ENCODE measurements at places on chromosomes 12 and 14.

DNA sequence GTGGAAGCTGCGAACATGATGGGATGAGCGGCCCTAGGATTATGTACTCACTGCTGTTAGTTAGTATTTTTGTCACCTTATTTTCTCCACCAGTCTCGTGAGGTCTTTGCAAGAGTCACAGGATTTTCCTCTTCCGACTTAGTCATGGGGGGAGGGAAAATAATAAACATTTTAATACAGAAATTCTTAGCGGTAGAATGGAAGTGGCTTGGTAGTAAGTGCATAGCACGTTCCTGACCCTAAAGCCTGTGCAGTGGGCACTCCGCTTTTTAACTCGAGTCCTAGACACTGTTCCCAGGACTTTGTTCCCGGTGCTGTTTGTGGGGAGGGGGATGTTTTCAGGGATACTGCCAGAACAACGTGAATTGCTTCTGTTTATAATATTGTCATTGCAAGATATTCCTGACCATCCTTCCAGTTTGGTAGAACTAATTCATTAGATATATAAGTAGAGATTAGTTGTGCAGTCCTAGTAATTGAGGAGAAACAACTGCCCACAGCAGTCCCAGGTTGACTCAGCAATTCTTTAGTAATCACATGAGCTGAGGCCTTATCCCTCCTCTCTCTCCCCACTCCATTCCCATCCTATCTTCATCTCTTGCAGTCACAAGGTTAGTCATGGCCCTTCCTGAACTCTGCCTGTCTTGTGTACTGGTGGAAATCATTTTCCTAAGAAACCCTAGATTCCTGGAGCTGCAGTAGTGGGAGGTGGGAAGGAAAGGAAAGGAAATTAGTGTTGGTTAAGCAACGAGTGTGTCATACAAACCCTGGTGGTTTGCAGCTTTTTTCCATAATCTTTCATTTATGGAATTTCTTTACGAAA is 799 bp downstream of the SLC38A6 start:
- no peak for DNase-seq

- no peak for DNase-seq
Measured at GRCh38 chr12:54368025-54368708, 3.9 kb upstream of the GPR84 start.

- DNase-seq: no peak
Measured at GRCh38 chr14:56168007-56168616, 49.9 kb downstream of the PELI2 start.

- peak; percentile 47 for DNase-seq
Measured at GRCh38 chr12:111428728-111429175, 23.0 kb downstream of the SH2B3 start.

DNA sequence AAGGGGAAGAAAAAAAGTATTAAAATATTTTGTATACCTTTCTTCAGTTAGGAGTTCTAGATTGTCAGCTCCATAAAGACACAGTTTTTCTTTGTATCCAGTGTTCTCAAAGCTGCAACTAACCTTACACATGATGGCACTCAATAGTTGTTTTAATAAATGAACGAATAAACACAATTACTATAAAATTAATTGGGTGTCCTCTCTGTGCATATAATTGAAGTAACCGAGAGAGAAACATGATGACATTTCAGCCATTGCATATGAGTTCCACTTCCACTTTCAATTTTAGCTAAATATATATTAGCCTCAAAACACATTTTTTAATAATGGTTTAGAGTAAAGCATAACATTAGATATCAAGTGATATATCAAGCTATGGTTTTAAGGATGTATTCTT is 671.2 kb downstream of the LRFN5 start:
- DNase-seq: no peak

GRCh38 chr14:55926007-55926406 is 192.2 kb upstream of the PELI2 start:
- no peak for DNase-seq

DNA sequence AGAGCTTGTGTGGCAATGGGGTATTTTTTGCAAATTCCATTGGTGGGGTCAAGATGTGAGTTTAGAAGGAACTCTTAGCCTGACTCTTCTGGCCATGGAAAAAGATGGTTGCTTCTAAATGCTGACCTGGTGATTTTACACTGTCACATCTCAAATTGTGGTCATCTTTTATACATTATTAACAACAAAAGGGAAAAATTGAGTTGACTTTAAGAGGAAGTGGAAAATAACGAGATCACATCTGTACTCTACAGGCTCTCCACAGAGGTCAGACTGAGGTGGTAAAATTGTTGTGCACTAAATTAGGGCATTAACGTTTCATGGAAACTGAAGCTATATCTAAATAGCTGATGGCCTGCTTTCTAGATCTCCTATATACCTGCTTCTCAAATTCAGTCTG is 44.7 kb downstream of the PTPN11 start:
- DNase-seq: no peak

DNA sequence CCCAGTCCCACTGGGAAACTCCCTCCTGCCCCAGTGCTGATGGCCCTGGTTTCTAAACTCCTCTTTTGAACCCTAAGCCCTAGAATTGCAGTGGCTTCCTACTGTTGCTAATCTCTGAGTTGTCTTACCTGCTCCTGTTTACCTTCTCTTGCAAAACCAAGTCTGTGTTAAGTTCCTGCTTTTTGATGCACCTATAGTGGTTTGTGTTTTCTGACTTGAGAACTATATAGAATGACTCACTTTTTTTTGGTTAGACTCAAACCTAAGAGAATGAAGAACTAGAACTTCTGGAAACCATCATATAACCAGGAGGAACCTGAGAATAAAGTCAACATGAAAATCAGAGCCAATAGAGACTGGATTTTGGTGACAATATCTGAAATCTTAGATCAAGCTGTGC is 5.5 kb upstream of the GAS2L3 start:
- no peak for DNase-seq

- DNase-seq: no peak
Measured at GRCh38 chr14:28952666-28953065, 186.1 kb downstream of the FOXG1 start.

GRCh38 chr14:64209444-64210131 is 84.6 kb downstream of the ESR2 start:
- no peak for DNase-seq

GRCh38 chr12:66803930-66804329 is 125.1 kb upstream of the GRIP1 start:
- no peak for DNase-seq

DNA sequence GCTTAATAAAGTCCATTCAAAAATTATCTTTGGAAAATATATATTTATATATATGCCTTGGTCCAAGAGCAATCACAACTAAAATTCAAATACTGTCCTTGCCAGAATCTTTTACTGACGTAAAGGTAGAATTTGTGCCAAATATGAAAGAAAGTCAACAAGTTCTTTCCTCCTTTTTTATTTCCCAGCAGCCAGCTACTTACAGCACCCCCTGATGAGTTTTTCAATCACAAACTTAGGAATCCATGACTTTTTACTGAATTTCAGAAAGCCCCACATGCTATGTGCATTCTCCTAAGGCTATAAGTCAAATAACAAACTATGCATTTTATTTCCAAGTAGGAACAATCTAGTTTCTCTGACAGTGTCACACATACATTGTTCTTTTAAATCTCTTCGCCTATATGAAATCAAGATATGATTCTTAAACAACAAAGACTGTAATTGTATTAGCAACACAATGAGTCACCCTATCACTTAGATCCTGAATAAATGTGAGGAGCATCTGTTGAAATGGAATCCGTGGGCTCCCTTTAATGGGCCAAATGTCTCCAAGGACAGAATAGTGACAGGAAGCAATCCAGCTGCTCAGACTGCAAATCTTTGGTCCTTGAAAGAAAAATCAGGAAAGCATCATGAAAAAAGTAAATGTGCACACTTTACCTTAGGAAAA is 271.4 kb downstream of the DUSP6 start:
- DNase-seq: no peak

GRCh38 chr12:54020591-54021405 is 7.4 kb upstream of the HOXC6 start:
- no peak for DNase-seq

- no peak for DNase-seq
Measured at GRCh38 chr14:49905989-49906388, 13.1 kb downstream of the ARF6 start.

GRCh38 chr12:120228291-120229070 is 27.6 kb upstream of the RPLP0 start:
- DNase-seq: peak; percentile 87

GRCh38 chr14:24481622-24482324 is 26.3 kb downstream of the CMA1 start:
- DNase-seq: peak; percentile 45

DNA sequence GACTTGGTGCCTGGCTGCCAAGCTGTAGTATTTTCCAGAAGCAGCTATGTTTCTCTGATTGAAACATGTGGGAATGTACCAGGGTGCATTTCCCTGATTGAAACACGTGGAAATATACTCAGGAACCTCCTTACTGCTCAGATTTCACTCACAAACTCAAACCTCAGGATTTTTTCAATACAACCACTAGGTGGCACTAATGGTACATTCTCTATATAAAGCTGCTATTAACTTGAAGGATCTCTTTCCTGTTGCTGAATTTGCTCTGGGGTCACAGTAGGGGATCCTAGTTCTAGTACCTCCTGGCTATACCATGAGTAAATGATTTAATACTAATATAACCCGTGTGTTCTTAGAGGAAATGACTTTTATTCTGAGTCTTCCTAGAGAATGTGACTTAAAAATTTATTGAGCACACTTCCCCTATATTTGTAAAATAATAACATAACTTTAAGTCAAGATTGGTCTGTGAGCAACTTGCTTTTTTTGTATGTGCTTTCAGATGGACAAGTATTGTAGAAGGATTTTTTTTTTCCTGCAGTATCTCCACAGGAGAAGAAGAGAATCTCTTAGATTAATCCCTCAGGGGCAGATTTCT is 173.8 kb upstream of the MIS18BP1 start:
- no peak for DNase-seq

DNA sequence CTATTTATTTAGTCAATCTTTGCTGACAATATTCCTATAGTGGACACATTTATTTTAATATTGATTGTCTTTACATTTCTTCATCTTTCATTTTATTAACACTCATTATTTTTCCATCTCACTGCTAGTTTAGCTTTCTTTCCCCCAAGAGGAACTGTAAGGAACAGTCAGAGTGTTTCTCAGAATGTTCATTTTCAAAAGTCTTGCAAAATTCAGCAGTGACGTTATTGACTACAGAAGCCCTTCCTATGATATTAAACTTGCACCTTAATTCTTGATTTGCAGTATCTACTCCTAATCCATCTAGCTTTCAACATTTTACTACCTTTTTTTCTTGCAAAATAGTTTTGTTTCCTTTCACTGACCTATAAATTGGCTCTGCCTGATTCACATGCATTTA is 13.0 kb downstream of the CLEC2B start:
- no peak for DNase-seq

DNA sequence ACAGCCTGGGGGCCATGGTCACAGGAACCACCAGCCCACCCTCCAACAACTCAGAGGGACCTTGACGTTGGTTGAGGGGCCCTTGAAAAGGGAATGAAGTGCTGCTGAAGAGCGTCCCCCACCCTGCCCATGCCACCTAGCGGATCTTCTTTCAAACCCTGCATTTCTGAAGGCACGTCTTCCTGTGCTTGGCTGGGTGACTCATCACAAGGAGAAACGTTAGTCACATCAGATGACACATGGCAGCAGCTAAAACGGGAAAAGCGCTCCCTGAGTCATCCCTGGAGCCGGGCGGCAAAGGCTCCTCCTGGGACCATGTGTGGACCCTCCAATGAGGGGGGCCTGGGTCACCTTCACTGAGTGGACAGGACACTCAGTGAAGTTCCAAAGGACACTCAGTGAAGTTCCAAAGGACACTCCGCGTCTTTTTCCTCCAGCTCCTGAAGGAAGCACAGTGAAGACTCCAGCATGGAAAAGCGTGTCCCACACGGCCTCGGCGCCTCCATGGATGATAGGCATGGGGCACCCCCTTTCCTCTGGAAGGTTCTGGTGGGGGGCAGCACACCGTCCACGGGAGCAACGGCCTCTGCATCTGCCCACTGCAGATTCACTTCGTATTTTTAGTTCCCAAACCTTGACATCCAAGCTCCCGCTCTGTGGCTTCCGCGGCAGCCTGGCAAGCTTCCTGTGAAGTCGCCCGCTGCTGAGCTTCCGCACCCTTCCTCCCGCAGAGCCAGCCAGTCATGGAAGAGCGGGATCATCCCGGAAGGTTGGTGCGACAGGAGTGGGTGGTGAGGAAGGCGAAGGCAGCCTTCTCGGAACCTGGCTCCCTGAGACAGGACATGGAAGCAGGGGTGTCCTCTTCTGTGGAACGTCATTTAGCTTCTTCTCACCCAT is 383.4 kb downstream of the VRK1 start:
- no peak for DNase-seq

GRCh38 chr12:58159941-58160340 is 218.6 kb downstream of the ATP23 start:
- no peak for DNase-seq

GRCh38 chr14:73988065-73988464 is 31.0 kb downstream of the ENTPD5 start:
- DNase-seq: no peak

DNA sequence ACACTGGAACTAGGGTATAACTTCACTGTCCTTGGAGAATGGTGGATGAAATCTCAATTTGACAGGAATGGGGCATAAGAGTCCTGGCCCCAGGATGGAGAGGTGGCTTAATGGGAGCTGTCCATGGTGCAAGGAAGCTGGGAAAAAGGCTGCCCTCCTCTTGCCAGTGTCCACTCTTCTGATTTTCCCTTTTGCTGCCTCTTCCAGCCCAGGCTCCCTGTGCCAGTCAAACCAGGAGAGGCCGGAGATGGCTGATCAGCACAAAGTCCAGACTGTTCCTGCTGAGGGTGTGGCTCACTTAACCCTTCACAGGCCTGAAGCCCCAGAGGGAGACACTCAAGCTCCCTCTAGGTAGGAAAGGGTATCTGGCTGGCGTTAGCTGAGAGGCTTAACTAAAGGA is at the start of gene MYO1A:
Gene MYO1A (minus strand): TSS at position 240 of the 400 bp plus-strand sequence. CDS start 1,806 bp downstream, outside the sequence.
- no peak for DNase-seq

DNA sequence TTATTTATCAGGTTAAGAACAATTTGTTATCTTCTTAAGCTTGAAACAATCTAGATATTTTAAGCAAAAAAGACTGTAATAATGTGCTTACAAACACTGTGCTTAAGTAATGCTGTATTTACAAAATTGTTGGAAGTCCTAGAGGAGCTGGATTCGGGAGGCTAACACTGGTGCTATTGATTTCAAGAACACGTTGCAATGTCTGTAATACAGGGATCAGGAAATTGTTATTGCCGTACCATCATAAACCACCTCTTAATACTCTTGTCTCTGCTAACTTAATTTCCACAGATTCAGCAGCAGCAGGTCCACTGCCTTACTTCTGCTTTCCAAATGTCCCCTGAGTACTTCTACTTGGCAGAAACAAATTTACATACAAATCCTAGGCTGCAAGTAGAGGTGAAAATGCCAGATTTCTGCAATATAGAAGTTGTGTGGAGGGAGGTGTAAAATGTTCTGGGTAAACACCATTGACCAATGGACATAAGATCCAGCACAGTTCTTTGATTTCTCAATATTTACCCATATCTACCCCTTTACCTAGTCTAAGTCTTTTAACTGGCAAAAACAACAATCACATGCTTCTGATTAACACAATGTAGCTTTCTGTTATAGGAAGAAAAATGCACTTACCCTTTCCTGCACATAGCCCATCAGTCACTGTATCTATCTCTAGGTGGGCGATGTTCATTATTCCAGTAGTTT is 663.4 kb downstream of the TMTC2 start:
- no peak for DNase-seq

- no peak for DNase-seq
Measured at GRCh38 chr14:99852578-99852977, 59.4 kb downstream of the EML1 start.

All from CD4-positive, alpha-beta T cell treated with Interleukin-6 at 100 ng/mL for 8 hours (primary cell).